ENCODE measurements at places on chromosomes 2 and 18. TPM values are rescaled to one million over a fixed set of nuclear protein-coding genes. Genes with fewer than 3 reads are reported as not detected.

Gene ESPNL
- total RNA-seq, result not detected

Gene SULT1C4
- 7.0 TPM for total RNA-seq

GRCh38 chr2:182767578-182767977 is 51.5 kb downstream of the DNAJC10 start:
- DNase-seq, result no peak

- no peak for DNase-seq
These were observed 543.8 kb downstream of the ERBB4 start for GRCh38 chr2:211994806-211995205.
